ENCODE measurements at places on chromosomes 3 and 15.

GRCh38 chr3:184620475-184621119 lies 59.0 kb downstream of the EPHB3 start:
- DNase-seq, result no peak

GRCh38 chr3:113495035-113495434 lies 19.9 kb downstream of the SPICE1 start:
- no peak for DNase-seq

DNA sequence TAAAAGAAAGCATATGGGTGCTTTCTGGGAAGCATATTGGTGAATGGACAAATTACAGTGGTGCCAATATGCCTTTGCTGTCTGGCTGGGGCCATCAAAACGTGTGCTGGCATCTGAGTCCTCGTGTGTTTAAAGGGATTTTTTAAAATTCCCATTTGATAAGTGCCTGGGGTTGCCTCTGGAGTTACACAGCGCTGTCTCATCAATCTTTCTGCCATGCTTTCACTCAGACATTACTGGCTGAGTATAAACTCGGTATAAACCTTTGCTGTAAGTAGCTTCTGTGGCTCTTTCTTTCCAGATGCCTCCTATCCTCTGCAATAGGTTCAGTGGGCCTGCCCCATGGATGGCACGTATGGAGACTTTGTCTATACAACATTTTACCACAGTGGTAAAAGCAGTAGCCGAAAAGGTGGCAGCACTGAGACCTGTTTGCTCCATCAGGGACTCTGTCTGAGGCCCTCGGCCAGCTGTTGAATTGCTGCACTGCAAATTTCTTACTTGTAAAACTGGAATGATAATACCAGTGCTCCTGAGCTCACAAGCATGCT lies 195.5 kb downstream of the LPP start:
- DNase-seq, result no peak

DNA sequence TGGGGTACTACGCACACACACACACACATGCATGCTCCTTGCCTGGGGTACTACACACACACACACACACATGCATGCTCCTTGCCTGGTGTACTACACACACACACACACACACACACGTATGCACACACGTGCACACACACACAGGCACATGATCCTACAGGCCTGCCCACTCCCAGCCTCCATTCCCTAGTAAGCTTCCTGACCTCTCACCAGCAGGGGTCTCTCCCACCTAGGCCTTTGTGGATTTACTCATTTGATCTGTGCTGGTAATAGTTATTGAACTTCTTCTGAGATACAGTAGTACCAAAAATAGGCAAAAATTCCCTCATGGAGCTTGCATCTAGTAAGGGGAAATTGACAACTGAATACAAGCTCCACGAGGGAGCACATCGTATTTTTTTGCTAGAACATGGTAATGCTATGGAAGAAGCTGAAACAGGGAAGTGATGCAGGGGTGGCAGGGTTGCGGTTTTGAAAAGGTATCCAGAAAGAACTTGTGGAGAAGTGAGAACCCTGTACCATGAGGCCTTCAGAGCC lies 19.1 kb downstream of the TTC21A start:
- no peak for DNase-seq

DNA sequence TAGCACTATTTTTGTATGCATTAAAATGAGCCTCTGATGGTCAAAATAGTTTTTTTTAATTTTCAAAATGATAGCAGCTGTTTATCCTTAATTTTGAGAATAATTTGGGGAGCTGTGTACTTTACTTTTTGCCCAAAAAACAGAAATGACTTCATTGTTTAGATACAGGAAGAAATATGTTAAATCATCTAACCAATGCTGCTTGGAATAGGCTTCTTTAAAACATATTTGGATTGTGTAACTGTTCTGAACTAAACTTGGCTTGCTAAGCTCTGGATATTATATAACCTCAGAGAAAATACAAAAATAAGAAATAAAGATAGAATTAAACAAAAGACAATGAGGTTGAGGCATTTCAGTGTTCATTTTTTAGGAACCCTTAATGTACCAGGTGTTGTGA lies 119.3 kb downstream of the SERPINI1 start:
- no peak for DNase-seq

- DNase-seq, result no peak
These were observed 70.2 kb upstream of the DGKG start for GRCh38 chr3:186432189-186432588.

DNA sequence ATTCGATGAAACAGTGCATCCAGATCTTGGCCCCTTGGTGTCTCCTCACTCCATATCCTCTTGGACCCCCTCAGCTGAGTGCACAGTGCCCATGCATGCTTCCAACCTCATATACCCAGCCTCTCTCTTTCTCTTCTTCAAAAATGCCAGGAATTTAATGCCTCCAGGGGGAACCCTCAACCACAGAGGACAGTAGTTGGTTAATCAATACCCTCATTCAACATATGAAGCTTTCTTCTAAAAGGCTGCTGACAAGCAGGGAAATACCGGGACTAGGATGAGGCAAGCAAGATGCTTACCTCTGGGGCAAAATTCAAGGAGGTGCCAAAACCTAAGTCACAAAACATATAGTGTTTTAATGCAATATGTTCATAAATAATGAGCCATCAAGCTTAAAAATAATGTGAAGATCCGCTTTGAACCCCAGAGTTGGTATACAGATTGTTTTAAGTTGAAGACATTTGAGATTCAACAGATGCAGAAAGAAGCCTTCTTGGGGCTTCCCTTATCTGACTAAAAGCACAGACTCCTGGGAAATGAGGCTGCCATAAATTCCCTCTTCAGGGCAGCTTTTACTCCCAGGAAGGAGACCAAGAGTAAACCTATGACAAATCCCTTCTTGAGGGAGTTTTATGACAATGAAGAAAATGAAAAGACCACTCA lies 48.2 kb upstream of the FHIT start:
- no peak for DNase-seq

Measured in NCI-H1436 (cell line).